ENCODE measurements at places on chromosomes 7 and 10. TPM values are rescaled to one million over a fixed set of nuclear protein-coding genes. Genes with fewer than 3 reads are reported as not detected.

Gene FHIP2A
- 85.5 TPM for total RNA-seq

Gene TRIM74
- 3.3 TPM for total RNA-seq

Gene DKK1
- total RNA-seq, result not detected

Gene OPALIN
- total RNA-seq, result not detected

Gene SDK1
- 0.47 TPM for total RNA-seq

Gene MSS51
- 3.9 TPM for total RNA-seq

Gene AKR1C8
- 3.2 TPM for total RNA-seq

Gene ACTL6B
- total RNA-seq, result not detected

Gene OR2A1
- total RNA-seq, result not detected

Gene FUOM
- 7.1 TPM for total RNA-seq

Gene NHLRC2
- total RNA-seq, result 13.0 TPM

Gene OR13A1
- not detected for total RNA-seq

Gene NKX2-3
- not detected for total RNA-seq

Gene ZNF679
- not detected for total RNA-seq

Gene TLX1
- total RNA-seq, result not detected

Gene NPY4R2
- total RNA-seq, result not detected

Gene PAOX
- 6.7 TPM for total RNA-seq

GRCh38 chr7:51084121-51084520 lies 232.5 kb downstream of the COBL start:
- no peak for DNase-seq

DNA sequence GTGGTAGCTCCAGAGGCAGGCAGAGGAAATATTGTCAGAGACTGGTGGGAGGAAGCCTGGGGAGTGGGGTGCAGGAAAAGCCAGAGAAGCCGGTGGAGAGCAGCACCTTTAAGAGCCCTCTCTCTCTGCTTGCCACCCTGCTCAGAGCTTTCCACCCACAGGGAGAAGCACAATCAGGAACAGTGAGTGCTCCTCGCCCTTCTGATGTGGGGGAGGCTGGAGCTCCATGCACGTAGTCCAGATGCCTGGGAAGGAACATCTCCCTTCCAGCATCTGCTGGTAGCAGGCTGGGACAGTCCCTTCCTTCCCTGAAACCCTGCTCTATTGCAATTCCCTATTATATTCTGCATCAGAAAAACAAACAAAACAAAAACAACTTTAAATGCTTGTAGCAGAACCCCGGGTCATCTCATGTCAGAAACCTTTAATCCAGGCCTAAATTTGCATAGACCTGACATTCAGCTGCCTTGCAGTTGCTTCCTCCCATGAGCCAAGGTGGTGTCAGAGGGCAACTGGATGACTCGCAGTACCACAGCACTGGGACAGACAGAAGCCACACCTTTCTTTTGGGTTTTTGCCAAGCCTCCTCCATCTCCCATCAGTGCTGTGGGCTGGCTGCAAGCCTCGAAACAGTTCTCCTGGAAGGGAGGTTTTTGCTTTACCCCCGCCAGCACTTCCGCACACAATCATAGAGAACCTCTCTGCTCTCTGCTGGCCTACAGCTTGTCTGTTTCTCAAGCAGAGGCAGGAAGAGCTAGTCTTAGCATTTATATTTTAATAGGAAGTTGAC lies 13.1 kb downstream of the AVPI1 start:
- no peak for DNase-seq

- DNase-seq, result no peak
Measured at GRCh38 chr10:52400562-52400961, 86.5 kb downstream of the DKK1 start.

DNA sequence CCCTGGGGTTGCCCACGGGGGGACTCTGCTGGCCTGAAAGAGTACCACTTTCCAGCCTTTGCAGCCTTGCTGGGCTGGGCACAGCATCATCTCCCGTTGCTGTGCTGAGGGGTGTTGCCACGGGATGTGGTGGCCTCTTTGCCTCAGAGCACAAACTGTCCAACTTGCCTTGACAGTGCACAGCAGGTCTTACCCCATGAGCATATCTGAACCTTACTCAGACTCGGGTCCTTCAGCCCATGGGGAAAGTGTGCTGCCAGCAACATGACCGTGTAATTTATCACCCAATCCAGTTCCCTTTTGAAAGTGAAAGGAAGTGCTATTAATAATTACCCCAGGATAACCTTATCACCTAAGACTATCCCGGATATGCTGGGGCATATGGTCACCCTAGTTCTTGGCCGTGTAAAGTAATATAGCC lies 46.8 kb downstream of the TBXAS1 start:
- no peak for DNase-seq

- DNase-seq, result no peak
Measured at GRCh38 chr10:126511917-126512479, 123.7 kb upstream of the ADAM12 start.

DNA sequence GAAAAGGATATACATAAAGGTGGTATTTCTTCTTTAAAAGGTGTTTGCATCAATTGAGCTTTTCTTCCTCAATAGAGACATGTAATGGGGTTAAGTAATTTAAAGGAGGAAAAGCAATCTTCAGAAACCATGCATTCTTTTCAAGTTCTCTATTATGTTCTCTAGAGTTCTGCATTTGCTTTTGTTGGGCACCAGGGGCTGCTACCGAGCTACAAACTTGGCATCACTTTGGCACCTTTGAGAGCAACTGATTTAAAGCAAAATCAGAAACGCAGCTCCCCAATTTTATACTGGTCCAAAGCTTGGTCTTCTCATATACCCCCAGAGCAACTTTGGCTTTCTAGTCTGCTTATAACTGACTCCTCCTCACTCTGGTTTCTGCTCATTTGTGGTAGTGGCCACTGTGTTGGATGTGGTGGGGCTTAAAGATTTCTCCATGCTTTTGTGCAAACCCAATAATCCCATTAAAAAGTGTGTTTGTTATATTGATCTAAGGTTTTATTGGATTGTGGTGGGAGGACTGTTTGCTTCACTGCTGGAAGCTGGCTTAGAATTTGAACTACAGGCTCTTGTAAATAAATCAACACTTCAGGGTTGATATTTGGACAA lies 712.1 kb downstream of the PHTF2 start:
- DNase-seq, result peak; percentile 6

- DNase-seq, result no peak
Measured at GRCh38 chr7:45007106-45007505, 7.1 kb downstream of the CCM2 start.

- DNase-seq, result no peak
Measured at GRCh38 chr10:109393425-109393824, 529.9 kb downstream of the XPNPEP1 start.

GRCh38 chr7:8040768-8041369 lies 72.3 kb downstream of the GLCCI1 start:
- no peak for DNase-seq

DNA sequence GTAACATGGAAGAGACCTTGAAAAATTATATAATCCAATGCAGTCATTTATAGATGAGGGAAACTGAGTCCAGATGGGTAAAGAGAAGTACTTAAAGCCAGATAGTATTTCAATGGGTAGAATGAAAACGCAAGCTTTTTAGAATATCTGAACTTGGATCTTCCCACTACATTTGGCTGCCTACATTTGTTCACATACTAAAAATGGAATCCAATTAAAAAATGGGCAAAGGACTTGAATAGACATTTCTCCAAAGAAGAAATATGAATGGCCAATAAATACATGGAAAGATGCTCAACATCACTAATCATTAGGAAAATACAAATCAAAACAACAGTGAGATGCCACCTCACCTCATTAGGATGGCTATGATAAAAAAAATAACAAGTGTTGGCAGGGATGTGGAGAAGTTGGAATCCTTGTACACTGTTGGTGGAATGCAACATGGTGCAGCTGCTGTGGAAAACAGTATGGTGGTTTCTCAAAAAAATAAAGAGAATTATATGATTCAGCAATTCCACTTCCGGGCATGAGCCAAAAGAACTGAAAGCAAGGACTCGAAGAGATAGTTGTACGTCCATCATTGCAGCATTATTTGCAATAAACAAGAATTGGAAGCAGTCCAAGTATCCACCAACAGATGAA lies 188.0 kb downstream of the FRMD4A start:
- no peak for DNase-seq

DNA sequence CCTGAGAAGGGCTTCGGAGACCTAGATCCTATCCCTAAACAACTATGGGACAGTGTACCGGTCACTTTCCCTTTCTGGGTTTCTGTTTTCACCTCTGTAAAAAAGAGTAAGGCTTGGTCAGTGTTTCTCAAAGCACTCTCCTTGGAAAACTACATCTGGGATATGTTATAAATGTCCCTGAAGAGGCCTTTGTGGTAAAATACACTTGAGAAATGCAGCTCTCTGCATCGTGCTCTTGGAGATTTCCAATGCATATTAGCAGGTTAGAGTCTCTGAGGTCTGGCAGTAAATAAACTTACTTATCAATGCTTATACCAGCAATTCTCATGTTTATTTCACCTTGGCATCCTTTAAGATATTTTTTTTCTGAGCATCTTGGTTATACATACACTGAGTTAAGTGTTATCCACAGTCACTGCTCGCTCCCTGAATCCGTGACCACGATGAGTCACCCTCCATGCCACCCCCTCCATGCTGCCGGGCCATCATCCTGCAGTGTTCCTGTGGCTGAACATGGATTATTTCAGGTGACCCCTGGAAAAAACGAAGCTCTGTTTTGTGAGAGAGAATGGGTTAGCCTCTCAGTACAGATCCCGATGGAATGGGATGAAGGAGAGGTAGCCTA lies 3.3 kb upstream of the TBXAS1 start:
- DNase-seq, result no peak

GRCh38 chr10:93074147-93074596 lies 479 bp downstream of the CYP26A1 start:
- no peak for DNase-seq

- no peak for DNase-seq
Measured at GRCh38 chr7:66348959-66349358, 143.8 kb downstream of the TPST1 start.

GRCh38 chr10:75941223-75941801 lies 509.9 kb downstream of the LRMDA start:
- no peak for DNase-seq

- DNase-seq, result no peak
Measured at GRCh38 chr7:29642494-29643155, 79.0 kb downstream of the PRR15 start.

DNA sequence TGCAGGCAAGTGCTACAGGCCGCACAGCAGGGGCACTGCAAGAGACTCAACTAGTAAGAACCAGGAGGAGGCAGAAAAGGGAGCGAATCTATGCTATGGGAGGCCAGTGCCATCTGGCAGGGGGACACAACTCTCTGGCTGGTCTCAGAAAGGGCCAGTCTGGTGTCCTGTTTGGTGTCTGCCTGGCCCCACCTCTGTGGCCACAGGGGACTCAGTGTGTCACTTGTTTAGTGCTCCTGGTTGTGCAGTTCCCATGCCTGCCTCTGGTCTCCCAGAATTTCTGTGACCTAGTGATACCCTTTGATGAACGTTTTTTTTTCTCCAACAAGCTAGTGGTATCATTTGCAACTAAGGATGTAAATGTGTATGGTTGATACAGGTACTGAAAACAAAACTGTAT lies 59.2 kb upstream of the JCAD start:
- DNase-seq, result no peak

- DNase-seq, result no peak
Measured at GRCh38 chr10:124597846-124598165, 136.2 kb downstream of the LHPP start.

GRCh38 chr10:116687633-116688032 lies 54.7 kb downstream of the HSPA12A start:
- no peak for DNase-seq

GRCh38 chr10:7035126-7035761 lies 375.6 kb downstream of the SFMBT2 start:
- no peak for DNase-seq

DNA sequence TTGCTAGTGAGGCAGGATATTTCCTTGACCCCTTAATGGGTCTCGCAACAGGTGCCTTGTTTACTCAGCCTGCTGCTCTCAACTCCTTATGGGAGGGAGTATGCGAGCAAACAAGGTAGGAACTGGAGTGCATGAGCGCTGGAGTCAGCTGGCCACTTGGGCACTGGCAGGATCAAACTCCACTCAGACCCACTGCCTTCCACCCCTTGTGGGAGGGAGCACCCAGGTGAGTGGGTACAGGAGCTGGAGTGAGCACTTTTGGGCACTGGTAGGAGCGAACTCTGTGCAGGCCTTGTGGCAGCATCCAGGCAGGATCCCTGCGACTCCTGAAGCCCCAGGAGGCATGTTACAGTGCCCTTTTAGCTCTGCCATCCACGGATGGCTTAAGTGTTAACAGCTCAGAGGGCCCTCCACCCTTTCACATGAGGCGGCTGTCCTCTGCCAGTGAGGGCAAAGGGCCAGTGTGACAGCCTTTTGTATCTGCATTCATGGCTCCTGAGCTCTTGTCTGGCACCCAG lies 123.2 kb downstream of the ST7 start:
- no peak for DNase-seq

DNA sequence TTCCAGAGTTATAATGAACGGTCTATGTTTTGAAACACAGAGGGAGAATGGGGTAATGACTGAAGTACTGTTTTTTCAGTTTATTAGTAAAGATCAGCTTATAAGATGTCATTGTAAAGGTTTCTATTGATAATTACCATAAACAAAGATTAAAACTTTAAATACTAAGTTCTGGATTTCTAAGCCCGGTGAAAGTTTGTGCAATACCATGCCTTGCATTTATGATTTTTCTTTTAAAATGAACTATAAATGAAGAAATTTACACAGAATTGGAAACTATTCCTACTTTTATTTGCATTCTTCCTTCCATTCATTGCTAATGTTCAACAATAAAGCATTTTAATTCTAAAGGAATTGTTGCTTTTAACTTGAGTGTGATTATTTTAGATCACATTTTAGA lies 4.9 kb downstream of the MEOX2 start:
- no peak for DNase-seq

- no peak for DNase-seq
Measured at GRCh38 chr7:117756586-117757085, 116.6 kb downstream of the CTTNBP2 start.

DNA sequence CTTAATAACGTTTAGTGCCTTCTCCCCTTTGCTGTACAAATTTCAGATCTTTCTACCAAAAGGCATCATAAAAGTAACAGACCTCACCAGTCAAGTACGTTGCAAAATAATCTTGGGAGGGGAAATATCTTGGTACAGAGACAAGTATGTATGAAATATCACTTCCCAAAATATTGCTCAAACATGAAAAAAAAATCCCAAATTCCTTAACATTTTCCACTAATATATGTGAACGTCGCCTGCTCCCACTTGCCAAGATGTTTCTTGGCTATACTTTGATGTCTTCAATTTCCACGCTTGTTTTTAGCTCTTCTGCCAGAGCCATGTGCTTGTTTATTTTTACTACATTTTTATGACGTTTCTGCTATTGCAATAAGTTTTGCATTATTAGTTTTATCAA lies 223.5 kb downstream of the PLXNA4 start:
- no peak for DNase-seq

GRCh38 chr7:43868181-43868580 lies 1.1 kb downstream of the MRPS24 start:
- no peak for DNase-seq

DNA sequence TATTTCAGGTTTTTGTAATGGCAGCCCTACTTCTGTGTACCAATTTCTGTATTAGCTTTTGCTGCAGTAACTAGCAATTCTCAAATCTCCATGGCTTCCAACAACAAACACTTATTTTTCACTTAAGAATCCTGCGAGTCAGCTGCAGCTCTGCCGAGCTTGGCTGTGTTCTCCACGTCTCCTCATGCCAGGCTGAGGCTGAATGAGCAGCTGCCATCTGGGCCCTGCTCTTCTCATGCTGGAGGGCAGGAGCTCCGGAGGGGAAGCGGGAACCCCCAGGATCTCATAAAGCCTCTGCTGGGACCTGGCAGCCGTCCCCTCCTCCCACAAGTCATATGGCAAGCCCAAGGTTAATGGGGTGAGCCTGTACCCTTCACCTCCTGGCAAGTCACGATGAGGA lies 591.1 kb downstream of the SDK1 start:
- no peak for DNase-seq

GRCh38 chr10:72146071-72146470 lies 57.7 kb upstream of the SPOCK2 start:
- no peak for DNase-seq

Data from CD4-positive, CD25-positive, alpha-beta regulatory T cell (primary cell).